ENCODE measurements at places on chromosomes 16 and 17.

DNA sequence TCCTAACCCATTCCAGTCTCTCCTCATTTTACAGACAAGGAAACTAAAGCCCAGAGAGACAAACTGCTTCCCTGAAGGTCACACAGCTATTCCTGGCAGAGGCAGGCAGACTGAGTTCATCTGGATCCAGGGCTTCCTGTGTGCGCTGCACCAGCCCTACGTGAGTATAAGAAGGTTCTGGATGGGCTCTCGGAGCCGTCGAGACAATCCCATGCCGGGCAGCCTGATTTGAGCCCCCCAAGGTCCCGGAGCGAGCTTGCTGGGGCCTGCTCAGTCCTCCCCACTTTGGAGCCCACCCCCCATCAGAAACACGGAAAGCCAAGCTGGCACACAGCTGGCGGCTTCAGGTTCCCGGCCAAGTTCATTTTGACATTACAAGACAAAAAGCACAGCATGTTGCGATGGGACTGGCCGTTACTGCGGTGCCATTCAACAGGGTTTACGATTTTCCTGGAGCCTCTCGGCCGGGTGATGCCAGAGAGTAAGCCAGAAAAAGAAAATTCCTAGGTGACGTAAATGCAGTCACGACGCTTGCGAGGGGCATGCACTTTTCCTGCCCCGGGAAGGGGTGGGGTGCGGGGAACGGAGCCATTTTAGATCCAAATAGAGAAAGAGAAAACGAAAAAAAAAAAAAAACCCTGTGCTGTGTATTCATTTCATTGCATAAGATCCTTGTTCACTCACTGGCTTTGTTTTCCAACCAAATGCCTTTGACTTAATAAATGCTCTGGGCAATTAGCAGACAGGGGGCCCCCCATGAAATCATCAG is 167.1 kb upstream of the FOXF1 start:
- peak; percentile 81 for DNase-seq

GRCh38 chr17:42543190-42544079 is 7.4 kb downstream of the NAGLU start:
- DNase-seq, result no peak

GRCh38 chr17:44536090-44536953 is 21.0 kb upstream of the FZD2 start:
- DNase-seq, result peak; percentile 52

GRCh38 chr17:54860617-54861470 is 39.8 kb upstream of the TOM1L1 start:
- DNase-seq, result no peak

- DNase-seq, result no peak
Observed at GRCh38 chr17:75475851-75476250, 19.4 kb downstream of the TMEM94 start.

DNA sequence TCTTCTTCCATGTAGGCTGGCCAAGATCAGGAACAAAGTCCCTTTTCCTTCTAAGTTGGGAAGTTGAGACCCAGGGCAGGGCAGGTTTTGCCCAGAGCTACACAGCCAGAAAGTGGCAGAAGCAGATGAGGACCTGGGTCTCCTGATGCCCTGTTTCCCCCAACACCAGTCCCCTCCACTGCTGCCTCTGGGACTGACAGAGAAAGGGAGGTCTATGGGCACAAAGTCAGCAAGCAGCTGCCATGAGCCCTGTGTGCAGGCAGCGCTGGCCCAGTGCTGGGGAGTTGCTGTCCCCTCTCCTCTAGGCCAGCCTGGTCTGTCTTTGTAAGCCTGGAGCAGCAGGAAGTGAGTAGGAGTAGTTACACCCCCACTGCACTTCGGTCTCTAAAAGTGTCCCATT is 46.9 kb upstream of the NKD1 start:
- DNase-seq, result no peak

DNA sequence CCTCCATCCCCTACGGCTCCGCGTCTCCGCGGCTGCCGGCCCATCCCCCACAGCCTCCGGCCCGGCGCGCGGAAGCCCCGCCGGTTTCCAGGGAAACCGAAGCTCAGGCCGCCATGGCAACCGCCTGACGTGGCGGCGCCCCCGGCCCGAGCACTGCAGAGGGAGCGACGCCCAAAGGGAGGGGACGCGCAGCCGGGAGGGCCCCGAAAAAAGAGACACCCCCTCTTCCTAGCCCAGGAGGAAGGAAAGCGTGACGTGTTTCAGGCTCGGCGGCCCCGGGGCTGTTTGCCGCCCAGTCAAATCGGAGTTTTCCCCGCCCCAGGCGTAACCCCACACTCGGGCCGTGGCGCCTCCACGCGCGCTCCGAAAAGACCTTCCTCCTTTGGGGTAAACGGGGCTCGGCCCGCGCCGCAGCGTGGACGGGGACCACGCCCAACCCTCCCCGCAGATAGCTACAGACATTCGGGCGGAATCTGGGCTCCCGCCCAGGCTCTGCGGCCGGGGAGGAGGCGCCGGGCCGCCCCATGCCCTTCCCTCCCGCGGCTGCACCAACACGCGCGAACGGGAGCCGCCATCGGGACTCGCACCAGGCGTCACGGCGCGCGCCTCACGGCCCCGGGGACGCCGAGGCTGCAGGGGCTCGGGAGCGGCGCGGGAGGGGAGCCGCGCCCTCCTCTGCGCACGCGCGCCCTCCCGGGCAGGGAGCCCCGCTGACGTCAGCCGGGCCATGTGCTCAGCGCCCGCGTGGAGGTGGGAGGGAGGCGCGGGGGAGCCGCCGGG is 7.5 kb downstream of the MNT start:
- DNase-seq, result peak; percentile 93

DNA sequence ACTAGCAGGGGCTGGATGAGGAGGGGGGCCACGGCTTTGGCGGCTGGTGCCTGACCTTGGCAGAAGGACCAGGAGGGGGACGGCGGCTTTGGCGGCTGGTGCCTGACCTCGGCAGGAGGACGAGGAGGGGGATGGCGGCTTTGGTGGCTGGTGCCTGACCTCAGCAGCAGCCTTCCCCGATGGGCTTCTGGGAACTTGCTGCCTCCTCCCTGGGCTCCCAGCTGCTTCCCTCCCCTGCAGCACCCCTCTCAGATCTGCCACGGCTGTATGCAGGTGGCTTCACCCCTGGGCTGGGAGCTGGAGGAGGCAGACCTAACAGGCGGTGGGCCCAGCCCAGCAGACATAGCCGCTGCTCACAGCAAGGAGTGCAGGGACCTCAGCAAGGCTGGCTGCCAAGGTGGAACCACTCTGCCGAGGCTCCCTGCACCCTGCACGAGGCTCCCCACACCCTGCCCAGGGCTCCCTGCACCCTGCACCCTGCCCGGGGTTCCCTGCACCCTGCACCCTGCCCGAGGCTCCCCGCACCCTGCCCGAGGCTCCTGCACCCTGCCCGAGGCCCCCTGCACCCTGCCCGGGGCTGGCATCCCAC is 38.4 kb upstream of the CBFA2T3 start:
- DNase-seq, result no peak

DNA sequence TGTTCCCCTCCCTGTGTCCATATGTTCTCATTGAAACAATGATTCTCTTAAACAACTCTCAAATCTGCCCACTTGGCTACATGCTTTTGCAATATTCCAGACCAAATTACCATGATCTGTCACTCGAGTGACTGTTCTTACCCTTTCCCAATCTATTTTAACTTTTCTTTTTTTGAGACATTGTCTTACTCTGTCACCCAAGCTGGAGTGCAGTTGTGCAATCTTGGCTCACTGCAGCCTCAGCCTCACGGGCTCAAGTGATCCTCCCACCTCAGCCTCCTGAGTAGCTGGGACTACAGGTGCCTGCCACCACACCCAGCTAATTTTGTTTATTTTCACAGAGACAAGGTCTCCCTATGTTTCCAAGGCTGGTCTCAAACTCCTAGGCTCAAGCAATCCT is 58.8 kb upstream of the CLEC18A start:
- DNase-seq, result no peak

- no peak for DNase-seq
Observed at GRCh38 chr16:78551487-78552085, 452.1 kb downstream of the WWOX start.

- DNase-seq, result no peak
Observed at GRCh38 chr17:4898351-4898750, 985 bp upstream of the C17orf107 start.

DNA sequence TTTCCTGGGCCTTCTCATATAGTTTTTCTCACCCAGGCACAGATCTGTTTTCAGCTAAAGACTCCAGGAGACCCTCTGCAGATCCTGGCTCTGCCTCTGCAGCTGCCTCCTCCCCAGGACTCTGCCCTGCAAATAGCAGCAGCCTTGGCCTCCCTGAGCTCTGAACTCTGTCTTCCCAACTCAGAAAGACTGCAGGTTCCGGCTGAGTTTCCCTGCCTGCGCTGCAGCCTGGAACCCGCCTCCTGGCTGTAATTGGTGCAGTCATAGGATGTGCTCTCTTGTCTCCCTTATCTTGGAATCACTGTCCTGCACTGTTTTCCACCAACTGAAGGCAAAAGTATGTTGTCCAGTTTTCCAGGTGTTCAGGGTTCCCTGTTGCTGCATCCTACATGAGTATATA is 14.3 kb upstream of the DNASE1 start:
- no peak for DNase-seq

GRCh38 chr16:78984887-78985464 is 615.6 kb downstream of the MAF start:
- no peak for DNase-seq

DNA sequence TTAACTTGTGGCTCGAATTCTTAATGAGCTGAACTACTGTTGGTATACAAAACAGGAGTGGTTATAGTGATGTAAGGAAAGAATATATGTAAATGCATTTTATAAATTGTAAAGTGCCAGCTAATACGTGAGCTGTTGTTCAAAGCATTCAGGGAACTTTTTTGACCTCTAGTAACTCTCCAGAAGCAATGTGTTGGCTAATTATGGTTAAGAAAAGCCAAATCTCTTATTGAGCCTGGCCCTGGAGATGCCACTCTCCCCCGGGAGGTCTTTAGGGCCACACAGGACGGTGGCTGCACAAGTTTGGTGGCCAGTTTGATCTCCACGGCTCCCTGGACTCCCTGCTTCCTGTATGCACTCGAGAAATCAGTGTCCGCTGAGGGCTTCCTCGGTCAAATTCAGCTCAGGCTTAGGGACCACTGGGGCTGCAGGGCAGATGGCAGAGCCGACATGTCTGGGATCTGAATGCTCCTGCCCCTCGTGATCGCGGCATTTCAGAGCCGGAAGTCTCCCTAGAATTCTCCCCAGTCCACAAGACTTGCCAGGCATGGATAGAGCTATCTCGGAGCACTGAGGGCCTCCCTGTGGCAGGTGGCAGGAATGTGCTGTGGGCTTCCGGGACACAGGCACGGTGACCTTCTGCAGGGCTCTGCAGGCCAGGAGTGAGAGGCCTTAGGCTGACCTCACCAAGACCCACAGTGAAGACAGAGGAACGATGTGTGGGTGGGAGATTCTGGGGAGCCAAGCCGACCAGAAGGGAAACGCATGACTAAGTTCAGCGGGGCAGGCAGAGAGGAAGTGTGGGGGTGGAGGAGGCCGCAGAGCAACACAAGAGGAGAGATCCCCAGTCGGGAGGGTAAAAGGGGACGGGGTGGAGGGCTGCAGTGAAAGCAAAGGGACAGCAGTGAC is 18.6 kb upstream of the PITPNM3 start:
- peak; percentile 81 for DNase-seq

DNA sequence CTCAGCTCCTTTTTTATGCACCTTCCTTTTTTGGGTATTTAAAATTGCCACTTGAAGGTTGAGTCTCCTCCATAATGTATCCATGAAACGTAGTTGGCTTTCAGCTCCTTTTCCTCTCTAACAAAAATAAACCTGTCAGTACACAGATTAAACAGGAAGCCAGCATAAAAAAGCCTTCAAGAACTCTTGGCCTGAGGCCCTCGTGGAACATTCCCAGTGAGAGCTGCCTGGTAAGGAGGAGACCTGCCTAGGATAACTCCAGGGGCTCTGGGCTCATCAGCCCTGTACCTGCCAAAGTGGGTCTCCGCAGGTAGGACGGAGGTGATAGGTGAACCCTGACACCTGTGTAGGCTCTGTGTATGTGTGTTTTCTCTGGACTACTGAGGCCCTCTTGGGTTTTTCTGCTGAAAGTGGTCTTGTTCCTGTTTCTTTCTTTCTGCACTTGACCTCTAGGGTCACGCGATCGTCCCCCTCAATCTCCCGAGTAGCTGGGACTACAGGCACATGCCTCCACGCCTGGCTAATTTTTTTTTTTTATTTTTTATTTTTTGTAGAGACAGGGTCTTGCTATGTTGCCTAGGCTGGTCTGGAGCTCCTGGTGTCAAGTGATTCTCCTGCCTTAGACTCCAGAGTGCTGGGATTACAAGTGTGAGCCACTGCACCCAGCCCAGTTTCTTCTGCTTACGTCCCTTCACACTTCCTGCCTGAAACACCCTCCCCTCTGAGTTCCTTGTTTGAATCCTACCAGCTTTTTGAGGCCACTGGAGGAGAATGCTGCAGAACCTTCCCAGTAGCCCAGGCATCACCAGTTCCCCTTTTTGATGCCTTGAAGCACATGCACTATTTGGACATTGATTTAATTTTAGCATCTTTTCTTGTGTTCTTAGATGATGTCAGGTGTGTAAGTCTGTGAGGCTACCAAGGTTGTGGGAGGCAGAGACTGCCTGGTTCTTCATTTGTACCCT is 9.8 kb downstream of the PGS1 start:
- DNase-seq, result peak; percentile 34

- DNase-seq, result no peak
Observed at GRCh38 chr17:66929591-66929990, 34.9 kb upstream of the CACNG4 start.

DNA sequence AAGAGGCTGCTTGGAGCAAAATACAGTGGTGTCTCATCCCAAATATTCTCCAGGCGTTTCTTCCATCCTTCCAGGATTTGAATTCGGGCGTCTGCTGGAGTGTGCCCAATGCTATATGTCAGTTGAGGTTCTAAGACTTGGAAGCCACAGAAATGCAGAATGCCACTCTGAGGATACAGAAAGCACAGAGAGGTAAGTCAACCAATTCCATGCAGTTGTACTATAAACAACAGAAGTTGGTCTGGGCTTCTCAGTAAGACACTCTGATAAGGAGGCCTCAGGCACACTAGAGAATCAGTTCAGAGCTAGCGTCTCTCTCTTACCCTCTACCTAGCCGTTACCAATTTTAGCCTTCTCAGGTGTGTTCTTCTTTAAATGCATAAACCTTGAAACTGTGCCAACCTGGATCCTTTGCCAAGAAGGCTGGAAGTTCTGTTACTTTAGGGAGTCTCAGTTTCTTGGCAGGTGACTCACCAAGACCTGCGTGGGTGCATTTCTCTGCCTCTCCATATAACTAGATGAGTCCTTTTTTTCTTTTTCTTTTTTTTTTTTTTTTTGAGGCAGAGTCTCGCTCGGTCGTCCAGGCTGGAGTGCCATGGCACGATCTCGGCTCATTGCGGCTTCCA is 15.1 kb downstream of the NQO1 start:
- DNase-seq, result peak; percentile 81

- DNase-seq, result no peak
Observed at GRCh38 chr17:6313835-6314234, 121.1 kb downstream of the AIPL1 start.

- DNase-seq, result no peak
Observed at GRCh38 chr17:78226759-78227454, 4.5 kb upstream of the TMEM235 start.

All from ELR (cell line).